ENCODE measurements at places on chromosomes 7 and 10. TPM values are rescaled to one million over a fixed set of nuclear protein-coding genes. Genes with fewer than 3 reads are reported as not detected.
A peak's percentile ranks its signal among the peaks of the same experiment; 100 is the strongest.

The SPDYE5 gene
- polyA plus RNA-seq = not detected

The HOXA4 gene
- polyA plus RNA-seq = not detected

The RAB19 gene
- 3.1 TPM for polyA plus RNA-seq

The IGF2BP3 gene
- 0.76 TPM for polyA plus RNA-seq

The AFAP1L2 gene
- polyA plus RNA-seq = 1.2 TPM

The H2BK1 gene
- not detected for polyA plus RNA-seq

The GNGT1 gene
- not detected for polyA plus RNA-seq

The CPN1 gene
- polyA plus RNA-seq = not detected

The ZCWPW1 gene
- polyA plus RNA-seq = 5.9 TPM

The NPC1L1 gene
- not detected for polyA plus RNA-seq

GRCh38 chr10:132036153-132036886 is 29.4 kb upstream of the JAKMIP3 start:
- DNase-seq = no peak

DNA sequence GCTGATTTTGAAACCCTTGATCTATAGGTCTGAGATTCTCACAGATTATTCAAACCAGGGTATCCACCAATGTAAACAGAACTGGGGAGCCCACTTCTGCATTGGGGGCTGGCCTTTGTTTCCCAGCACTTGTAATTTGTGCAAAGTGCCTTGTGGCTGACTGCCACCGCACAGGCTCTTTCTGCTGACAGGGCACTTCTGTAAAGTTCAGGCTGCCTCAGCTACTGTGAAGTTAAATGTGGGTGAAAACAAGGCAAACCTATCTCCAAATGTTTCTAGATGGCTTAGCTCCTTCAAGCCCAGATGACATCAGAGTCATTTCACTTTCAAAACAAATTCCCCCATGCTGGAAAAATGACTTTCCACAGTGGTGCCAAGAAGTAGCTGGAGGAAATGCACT is 54.7 kb downstream of the GRID1 start:
- no peak for DNase-seq

GRCh38 chr7:115116773-115117715 is 195.2 kb downstream of the MDFIC start:
- no peak for DNase-seq

GRCh38 chr10:71209352-71209715 is 3.0 kb upstream of the UNC5B start:
- DNase-seq = no peak

DNA sequence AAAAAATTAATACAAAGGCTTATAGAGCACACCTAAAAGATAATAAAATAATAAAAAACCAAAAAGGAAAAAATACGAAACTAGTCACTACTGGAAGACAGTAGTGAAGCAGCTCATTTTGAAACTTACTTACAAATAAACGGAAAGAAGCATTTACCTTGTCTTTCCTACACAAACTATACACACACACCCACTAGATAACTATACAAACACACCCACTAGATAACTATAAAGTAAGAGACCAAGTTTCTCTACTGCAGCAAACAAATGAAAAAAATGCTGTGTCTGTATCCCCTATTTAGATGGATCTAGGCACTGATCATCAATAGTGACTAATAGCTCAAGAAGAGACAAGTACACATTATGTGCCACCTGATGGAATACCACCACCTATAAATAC is 49.2 kb downstream of the KIF5B start:
- DNase-seq = no peak

DNA sequence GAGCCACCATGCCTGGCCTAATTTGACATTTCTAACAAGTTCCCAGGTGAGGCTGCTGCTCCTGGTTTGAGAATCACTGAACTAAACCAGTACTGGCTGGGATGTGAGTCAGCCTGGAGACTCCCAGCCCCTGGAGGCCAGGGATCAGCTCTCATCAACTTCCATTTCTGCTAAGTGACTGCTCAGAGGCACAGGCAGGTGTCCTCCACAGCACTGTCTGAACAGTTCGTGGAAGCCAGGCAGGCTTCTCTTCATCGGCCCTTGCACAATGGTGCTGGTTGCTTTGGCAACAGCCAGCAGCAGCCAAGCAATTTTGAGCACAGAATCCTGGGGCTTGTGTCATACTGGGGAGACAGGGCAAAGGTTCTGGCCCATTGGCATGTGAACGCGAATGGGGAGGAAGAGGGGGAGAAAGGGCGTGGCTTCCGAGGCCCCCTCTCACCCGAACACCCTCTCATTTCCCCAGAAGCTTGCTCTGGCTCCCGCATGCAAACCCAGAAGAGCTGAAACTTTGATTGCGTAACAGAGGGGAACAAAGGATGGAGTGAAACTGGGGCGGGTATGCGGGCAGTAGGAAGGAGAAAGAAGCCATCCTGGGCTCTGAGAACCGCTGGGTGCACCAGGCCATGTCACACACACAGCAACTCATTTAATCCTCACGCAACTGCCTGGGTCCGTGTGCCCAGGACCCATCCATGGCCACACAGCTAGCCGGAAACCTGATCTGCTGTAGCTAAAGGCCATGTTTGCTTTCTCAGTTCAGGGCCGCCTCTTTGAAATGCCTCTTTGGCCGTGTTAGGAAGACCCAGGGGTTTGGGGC is 9.0 kb upstream of the POR start:
- no peak for DNase-seq

DNA sequence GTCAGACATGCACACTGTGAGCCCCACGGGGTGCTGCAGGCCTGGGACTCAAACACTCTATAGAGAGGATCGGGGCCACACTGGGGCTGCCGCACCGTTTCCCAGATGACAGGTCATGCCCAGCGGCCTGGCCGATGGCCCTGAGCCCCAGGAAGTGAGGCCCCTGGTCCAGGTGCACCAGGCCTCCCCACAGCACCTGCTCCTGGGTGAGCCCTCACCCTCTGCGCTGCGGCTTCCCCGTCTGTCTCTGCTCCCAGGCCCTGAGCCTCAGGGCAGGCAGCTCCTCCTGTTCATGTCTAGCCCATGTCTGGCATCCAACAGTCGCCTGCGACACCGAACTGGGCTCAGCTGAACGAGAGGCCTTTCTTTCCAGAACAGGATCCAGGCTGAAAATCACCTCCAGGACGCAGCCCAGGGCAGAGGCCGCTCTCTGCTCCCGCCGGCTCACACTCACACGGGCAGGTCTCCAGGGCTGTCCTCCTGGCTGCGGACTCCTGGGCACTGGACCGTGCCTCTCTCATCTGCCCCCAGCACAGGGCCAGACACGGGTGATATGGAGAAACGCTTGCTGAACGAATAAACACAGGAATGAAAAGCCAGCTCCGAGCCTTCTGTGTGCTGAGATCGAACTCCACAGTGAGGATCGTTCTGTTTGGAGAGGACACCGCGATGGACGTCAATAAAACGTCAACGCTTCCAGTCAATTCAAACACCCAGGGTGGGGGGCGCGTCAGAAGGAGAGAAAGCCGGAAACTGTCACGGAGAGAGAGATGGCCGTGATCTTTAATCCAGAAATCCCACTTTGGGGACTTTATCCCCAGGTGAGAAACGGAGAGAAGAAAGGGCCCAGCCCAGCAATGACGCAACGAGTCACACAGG is 202.4 kb downstream of the ELFN1 start:
- no peak for DNase-seq

DNA sequence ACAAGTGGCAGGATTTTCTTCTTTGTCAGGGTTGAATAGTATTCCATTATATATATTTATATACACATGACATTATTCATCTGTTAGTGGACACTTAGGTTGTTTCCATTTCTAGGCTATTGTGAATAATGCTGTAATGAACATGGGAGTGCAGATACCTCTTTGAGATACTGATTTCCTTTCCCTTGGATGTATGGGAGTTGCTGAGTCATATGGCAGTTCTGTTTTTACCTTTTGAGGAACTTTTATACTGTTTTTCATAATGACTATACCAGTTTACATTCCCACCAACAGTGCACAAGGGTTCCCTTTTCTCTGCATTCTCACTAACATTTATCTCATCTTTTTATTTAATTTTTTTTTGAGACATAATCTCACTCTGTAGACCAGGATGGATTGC is 1.8 kb upstream of the CLCN1 start:
- DNase-seq = no peak

- no peak for DNase-seq
Observed at GRCh38 chr10:50740293-50740648, 535 bp downstream of the ASAH2B start.

- DNase-seq = no peak
Observed at GRCh38 chr7:33044986-33045385, 17.6 kb downstream of the NT5C3A start.

DNA sequence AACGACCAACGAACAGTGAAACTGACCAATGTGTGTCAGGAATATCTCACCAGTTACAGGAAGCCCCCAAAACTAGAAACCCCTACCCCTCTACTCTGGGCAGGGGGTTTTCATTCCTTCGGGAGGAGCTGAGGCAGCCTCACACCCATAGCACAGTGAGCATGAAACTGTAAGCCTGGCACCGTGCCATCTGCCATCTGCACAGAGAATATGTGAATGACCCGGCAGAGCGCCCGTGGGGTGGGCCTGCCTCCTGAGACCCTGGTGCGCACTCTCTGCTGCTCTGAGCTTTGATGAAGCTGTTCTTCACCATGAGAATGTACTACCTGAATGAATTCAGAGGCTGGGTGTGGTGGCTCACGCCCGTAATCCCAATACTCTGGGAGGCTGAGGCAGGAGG is 27.1 kb downstream of the DAGLB start:
- DNase-seq = no peak

- DNase-seq = no peak
Observed at GRCh38 chr10:133071733-133072132, 16.0 kb upstream of the ADGRA1 start.

GRCh38 chr10:27529010-27529783 is 25.1 kb downstream of the RAB18 start:
- DNase-seq = no peak

DNA sequence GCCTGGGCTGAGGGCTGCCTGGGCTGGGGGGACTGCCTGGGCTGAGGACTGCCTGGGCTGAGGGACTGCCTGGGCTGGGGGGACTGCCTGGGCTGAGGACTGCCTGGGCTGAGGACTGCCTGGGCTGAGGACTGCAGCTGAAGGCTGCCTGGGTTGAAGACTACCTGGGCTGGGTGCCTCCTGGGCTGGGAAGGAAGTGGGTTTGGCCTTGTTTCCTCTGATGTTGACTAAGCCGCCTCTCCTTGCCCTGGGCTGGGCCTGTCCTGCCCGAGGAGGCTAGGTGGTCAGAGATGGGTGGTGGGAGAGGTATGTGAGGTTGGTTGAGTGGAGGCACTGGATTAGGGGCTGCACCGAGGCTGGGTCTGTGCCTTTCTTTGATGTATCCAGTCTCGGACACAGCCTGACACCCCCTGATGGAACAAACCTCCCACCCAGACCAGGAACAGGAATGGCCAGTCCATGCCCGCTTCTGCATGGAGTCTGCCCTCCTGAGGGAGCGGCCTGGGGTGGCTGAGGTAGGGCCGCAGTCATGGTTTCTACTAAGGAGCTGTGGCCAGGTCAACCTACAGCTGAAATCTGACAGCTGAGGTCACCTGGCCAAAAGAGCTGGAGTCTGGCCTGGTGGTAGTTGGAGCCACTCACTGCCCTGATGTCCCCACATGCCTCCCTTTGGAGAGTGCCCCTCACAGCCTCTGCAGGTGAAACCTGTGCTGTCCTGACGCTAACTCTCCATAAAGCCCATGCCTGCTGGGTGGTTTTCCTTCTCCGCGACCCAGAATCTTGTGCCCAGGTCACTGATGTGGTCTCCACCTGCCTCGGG is 22.3 kb downstream of the SCART1 start:
- DNase-seq = peak; percentile 17

DNA sequence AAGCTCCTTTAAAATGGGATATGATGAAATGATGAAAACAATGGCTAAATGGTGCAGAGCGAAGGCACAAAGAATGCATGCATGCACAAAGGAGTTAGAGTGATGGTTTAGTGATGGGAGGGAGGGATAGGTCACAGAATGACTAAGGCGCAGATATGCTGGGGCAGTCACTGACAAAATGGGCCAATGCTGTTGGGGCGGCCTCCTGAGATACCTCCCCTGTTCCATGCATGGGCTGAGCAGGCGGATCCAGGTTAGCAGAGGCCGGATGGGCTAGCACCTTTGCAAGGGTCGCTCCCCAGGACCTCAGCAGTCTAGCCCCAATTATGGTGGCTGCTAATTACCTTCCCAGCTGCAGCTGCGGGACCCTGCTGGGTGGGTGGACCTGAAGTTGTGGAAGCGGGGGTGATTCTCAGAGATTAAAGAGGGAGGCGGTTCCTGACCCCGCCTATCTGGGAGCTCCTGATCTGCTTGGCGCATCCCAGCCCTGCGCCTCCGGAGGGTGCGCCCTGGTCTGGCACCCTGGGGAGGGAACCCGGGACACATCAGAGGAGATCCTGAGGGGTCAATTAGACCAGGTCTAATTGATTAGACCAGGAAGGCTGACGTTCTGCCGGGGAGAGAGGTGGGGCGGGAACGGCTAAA is 175.0 kb downstream of the CYP26A1 start:
- DNase-seq = no peak

DNA sequence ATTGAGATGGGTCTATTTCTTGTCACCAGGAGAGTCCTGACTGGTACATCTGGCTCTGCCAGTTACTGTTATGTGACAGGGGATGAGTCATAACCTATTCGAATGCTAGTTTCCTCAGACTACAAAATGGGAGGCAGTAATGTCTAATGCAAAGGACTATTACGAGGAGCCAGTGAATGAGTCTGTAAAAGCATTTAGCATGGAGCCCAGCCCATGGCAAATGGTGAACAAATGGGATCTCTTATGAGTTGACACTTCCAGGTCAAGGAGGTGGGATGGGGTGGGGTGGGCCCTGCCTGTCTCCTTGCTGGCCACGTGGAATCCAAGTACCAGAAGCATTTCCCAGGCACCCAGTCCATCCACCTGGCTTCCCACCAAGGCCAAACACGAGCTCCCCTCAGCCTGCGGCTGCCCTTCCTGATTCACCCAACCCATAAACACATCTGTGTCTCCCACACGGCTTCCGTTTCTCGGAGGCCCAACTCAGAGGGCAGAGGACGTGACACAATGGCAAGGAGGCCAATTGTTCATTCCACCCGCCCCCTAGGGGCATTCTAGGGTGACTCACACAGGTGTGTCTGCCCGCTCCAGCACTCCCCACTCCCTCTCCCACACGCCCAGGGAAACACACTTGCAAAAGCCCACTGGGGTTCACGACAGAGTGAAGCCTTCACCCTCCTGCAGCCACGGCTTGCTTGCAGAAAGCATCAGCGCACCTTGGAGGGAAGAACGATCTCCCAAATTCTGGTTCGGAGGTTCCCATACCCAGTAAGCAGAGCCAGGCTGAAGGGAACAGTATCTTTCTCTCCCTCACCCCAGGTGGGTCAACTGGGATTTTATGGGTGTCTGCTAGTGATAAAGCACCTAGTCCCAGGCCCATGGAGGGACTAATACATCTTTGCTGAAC is 109.8 kb downstream of the SH3PXD2A start:
- DNase-seq = no peak

DNA sequence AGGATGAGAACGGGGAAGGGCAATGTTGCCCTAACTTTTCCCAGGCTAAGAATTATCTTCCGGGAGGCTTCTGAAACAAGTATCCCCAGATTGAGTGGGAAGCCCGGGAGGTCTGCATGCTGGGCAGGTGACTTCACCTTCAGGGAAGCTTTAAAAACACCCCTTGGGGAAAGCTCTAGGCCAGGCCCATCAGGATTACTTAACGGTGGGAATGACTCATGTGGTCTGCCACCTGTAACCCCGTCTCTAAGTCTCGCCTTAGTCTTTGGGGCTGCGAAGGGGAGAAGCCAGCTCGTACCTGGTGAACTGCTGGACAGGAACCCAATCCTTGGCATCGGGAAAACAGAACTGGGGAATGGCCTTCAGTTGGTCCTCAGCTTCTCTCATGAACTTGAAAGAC is 80.1 kb upstream of the MKRN1 start:
- DNase-seq = no peak

- DNase-seq = no peak
Observed at GRCh38 chr7:105621617-105622016, 40.3 kb upstream of the EFCAB10 start.

- DNase-seq = no peak
Observed at GRCh38 chr7:143417734-143418383, 9.2 kb upstream of the EPHA1 start.
